ENCODE measurements at places on chromosomes 11 and 22. TPM values are rescaled to one million over a fixed set of nuclear protein-coding genes. Genes with fewer than 3 reads are reported as not detected.
A peak's percentile ranks its signal among the peaks of the same experiment; 100 is the strongest.

TMEM191B gene
- polyA plus RNA-seq = 2.8 TPM

GRCh38 chr11:34564406-34564805 is 50.8 kb upstream of the ELF5 start:
- no peak for DNase-seq

- no peak for DNase-seq
Measured at GRCh38 chr22:41178425-41178975, 26.6 kb upstream of the L3MBTL2 start.

DNA sequence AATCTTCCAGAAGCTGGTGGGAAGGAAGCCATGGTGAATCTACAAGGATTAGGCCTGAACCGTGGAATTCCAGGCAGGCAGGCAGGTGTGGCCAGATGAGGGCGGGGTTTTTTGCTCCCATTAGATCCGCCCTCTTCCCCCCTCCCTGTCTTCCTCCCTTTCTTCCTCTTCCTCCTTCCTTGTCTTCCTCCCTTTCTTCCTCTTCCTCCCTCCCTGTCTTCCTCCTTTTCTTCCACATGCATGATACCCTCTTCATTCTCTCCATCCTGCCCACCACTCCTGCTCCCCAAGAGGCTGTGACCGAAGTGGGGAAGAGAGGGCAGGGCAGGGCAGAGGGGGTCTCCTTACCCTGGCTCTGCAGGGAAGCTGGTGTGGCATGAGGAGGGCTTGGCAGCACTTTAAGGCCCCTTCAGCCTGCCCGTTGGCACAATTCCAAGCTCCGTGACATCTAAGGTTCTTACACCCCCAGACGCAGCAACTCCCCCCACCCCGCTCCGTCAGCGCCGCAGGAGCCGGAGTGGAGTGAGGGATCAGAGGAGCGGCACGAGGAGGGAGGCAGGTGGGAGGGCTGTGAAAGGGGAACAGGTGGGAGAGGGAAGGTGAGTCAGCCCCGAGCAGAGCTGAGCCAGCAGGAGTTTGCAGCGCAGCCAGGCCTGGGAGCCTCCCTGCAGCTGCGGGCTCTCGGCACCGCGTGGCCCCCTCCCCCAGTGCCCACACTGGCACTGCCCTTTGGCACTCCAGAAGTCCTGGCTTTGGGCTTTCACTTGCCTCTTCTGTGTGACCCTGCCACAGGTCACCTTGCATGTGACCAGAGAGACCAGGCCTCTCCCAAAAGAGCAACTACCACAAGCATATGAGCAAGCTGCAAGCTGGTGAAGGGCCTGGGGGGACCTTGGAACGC is 32.1 kb downstream of the KCNJ4 start:
- no peak for DNase-seq

DNA sequence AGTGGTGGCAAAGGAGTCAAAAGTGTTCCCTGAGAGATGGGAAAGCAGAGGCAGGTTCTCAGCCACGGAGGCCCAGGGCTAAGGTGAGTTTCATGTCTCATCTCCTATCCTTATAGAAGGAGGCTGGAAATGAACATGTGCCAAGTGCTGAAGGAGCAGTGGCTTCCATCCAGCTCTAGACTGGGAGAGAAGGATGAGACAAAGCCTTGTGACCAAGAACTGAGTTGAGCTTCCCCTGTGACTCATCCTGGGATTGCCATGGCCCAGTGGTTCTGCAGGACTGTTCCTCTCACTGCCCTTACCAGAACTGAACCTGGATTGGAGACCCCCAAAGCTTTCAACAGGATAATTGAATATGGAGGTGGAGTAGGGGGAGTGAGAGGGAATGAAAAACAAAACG is 16.7 kb upstream of the OR9Q1 start:
- DNase-seq = no peak

- no peak for DNase-seq
Measured at GRCh38 chr11:74559110-74559933, 33.1 kb upstream of the POLD3 start.

SLC1A2 gene
- polyA plus RNA-seq = 0.17 TPM

ADAMTS8 gene
- polyA plus RNA-seq = not detected

- DNase-seq = peak; percentile 96
Measured at GRCh38 chr22:27129266-27129665, 471.9 kb downstream of the MIAT start.

- peak; percentile 12 for DNase-seq
Measured at GRCh38 chr22:38843201-38843656, 599 bp downstream of the NPTXR start.
